ENCODE measurements at places on chromosomes 3 and 15. TPM values are rescaled to one million over a fixed set of nuclear protein-coding genes. Genes with fewer than 3 reads are reported as not detected.

DNA sequence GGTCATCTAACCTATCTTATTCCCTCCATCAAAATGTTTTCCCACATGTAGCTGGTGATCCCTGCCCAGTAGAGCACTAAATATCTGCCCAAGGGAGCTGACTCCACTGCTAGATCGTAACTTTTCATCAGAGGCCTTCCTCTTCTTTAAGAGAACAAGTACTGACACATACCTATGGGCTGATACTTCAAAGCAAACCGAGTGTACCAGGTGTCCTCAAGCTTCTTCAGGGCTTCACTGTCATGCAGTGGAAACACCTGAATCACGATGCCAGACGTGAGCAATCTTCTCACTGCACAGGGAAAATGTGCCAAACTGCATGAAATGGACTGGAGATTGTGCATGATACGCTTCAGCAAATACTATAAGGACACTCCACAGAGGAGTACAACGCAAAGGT lies 41.6 kb downstream of the ANO10 start:
- DNase-seq, result no peak

DNA sequence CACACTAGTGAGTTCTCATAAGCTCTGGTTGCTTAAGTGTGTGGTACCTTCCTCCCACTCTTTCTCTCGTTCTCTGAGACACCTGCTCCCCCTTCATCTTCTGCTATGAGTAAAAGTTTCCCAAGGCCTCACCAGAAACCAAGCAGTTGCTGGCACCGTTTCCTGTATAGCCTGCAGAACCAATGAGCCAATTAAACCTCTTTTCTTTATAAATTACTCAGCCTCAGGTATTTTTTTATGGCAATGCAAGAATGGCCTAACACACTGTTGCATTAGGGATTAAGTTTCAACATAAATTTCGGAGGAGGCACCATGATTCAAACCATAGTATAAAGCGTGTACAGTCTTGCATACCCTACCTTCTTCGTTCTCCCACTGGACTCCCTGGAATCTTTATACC lies 252.3 kb upstream of the CHRM5 start:
- DNase-seq, result no peak

- DNase-seq, result no peak
Measured at GRCh38 chr3:117393119-117393518, 683.5 kb downstream of the TUSC7 start.

GRCh38 chr3:191329654-191330529 lies at the start of gene UTS2B:
TSS of gene UTS2B (minus strand) at chr3:191330526. CDS start at chr3:191282189, 48,337 bp downstream.
- no peak for DNase-seq

DNA sequence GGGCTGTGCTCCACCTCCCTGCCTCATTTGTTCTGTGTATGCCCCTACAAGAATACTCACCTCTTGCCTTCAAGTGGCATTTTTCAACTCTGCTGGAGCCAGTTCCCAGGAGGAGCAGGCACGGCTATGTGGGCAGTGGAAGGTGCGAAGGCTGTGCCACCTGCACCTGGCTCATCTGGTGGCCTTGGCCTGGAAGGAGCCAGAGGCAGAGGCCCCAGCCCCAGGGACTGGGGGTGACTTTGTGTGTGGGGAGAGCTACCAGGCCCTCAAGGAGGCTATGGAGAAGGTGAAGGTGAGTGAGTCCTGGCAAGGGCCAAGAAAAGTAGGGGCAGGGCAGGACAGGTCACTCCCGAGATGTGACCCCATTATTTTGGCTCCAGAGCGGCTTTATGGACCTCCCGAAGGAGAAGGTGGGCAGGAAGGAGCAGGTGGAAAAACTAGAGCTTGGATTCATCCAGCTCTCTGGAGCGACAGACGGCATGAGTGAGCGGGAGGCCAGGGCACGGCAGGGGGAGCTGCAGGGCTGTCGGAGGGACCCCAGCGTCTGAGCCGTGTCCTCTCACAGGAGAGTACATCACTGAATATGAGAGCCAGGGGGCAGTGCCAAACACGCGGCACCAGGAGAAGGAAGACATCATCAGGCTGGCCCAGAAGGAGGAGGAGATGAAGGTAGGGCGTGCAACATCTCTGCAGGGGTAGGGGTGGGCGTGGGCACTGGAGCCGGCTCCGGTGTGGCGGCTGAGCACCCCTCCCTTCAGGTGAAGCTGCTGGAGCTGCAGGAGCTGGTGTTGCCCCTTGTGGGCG lies 57.3 kb upstream of the UBE2Q2 start:
- no peak for DNase-seq

DNA sequence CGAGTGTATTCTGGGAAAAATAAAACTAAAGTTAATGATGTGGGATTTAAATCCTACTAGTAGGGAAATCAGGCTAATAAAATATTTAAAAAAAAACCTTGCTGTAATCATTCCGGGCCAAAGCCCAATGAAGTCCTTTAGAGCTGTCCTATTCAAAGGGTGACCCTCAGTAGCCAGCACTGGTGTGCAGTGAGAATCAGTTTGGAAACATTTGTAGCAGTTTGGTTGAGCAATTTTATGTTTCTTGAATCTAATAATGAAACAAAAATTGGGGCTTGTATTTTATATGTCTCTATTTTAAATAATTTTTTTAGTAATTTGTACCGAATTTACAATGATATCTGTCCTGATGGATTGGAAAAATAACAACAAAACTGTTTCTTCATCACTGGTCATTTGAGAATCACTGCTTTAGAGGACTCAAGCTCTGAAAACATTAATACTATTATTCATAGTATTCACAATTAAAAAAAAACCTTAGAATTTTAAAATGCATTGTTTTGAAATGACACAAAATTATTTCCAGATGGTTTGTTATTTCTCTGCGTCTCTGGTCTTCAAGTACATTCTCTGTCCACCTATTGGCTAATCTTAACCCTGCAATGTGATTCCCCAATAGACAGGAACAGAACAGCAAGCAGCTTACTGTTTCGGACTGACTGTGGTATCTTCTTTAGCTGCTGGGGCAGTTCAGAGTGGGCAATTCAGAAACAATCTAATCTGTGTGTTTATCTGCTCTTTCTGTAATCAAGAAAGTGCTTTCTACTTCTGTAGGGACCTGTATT lies 71.2 kb downstream of the OTOL1 start:
- no peak for DNase-seq

DNA sequence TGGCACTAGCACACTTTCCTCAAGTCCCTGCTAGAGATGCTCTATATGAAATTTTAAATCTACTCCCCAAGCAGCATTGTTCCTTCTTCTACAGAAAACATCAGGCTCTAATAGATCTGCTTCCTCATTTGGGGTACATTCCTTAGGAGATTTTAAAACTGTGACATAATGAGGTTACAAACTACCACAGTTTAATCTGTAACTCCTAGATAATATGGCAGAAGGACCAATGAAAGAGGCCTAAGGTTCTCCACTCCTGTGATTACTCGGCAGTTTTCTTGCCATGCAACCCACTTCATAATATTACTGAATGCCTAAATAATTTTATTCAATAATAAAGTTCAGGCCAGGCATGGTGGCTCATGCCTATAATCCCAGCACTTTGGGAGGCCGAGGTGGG lies 16.1 kb downstream of the ZNF106 start:
- no peak for DNase-seq

Gene SLC28A1
- total RNA-seq, result not detected

Gene XIRP1
- total RNA-seq, result 20.6 TPM

Data from activated T-cell treated with anti-CD3 and anti-CD28 coated beads, Interleukin-2, amount 50 U/mL, for 4 hours (primary cell).